DMS53 (cell line): ENCODE measurements at places on chromosomes 7 and 10.

DNA sequence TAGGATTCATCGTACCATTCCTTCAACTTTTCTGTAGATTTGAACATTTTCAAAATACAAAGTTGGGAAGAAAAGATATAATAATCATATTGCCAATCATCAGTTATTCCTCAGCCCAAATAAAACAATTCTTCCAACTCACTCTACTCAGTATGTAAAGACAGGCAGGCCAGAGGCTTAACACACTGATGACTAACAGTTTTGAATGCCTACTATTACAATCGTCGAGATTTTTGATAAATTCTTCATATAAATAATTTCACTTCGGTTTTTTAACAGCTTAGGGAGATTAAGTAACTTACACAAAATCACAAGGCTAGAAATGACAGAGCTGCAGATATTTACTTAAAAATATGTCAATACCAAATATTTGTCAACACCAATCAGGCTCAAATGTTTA lies 17.6 kb downstream of the CYTH3 start:
- DNase-seq, result peak; percentile 21

- no peak for DNase-seq
Measured at GRCh38 chr7:41130086-41130485, 572.8 kb downstream of the INHBA start.

GRCh38 chr10:102660888-102661657 lies 16.8 kb downstream of the TRIM8 start:
- peak; percentile 94 for DNase-seq

DNA sequence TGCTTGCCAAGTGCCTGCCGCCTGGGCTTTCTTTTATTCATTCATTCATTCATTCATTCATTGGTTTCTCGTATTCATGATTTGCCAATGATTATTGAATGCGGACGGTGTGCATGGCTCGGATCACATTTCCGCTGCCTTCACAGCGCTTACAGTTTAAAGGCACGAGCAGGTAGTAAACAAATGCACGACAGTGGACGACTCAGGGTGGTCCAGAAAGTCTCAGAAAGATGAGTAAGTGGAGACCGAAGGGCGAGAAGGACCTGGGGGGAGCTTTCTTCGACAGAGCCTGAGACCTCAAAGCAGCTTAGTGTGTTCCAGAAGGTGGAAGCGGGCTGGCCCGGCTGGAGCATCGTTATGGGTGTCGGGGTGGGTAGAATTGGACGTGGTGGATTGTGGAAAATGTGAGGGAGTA lies 506 bp downstream of the MCM10 start:
- DNase-seq, result peak; percentile 68

DNA sequence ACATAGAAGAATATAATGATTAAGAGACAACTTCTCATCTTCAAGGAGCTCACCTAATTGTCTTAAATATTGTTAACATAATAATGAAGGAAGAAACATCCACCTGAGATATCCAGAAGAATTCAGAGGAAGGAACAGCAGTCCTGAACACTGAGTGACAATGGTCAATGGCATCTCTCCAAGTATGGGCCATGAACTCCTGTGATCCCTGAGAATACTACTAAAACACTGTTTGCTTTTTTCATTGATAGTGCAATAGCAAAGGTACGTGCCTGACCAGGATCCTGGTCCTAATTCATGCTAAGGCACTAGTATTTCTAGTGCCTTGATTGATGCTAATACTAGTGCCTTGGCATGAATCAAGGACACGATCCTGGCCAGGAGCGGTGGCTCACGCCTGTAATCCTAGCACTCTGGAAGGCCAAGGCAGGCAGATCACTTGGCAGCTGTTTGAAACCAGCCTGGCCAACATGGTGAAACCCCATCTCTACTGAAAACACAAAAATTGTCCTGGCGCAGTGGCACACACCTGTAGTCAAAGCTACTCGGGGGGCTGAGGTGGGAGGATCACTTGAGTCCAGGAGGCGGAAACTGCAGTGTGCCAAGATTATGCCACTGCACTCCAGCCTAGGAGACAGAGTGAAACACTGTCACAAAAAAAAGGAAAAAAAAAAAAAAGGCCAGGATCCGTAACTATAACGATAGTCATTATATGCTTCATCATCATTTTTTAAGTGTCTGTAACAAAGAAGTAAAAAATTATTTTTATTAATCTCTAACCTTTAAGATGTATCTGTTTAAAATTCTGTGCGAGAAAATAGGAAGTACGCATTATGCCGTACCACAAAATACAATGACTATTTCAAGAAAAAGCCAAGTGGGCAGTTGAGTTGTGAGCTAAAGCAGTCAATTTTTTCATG lies 49.1 kb downstream of the SRPK2 start:
- DNase-seq, result no peak

DNA sequence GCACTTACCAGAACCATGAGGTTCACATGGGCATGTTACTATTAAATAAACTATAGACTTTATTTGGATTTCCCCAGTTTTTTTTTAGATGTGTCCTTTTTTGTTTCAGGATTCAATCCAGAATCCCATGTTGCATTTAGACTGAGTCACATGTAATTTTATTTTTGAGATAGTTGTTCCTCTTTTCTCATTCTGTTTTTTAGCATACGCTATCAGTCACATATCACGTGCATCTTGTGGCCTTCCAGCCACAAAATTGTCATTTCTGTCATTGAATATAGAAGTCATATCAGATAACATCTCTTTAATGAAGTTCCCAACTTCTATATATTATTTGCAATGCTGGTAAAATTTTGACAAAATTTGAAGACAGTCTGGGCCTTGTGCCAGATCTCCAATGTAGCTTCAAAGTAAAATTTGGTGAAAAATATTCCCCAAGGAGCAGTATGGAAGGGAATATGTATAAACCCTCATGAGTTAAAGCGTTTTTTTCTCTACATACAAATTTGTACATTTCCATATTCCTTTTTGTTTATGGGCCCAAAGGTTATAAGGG lies 132.3 kb upstream of the MKI67 start:
- no peak for DNase-seq

DNA sequence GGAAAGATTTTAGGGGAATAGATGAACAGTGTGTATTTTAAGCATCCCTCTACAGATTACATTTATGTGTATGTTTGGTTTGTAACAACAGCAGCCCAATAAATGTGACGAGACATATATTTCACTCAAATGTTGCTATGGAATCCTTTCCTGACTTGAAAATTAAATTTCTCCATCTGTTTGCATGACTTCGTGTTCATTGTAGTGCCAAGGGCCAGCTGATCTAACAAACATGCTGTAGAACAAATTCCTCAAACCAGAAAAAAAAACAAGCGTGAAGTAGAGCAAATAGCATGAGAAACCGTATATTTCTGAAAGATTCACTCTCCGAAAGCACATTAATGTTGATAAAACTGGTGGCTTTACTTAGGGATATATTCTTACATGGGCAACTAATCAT lies 87.8 kb downstream of the NRCAM start:
- peak; percentile 94 for DNase-seq

- no peak for DNase-seq
Measured at GRCh38 chr10:45160271-45160670, 155.1 kb downstream of the OR13A1 start.
